ENCODE measurements at places on chromosomes 12 and 14.

- DNase-seq = no peak
Observed at GRCh38 chr12:100528471-100529127, 44.9 kb upstream of the GAS2L3 start.

DNA sequence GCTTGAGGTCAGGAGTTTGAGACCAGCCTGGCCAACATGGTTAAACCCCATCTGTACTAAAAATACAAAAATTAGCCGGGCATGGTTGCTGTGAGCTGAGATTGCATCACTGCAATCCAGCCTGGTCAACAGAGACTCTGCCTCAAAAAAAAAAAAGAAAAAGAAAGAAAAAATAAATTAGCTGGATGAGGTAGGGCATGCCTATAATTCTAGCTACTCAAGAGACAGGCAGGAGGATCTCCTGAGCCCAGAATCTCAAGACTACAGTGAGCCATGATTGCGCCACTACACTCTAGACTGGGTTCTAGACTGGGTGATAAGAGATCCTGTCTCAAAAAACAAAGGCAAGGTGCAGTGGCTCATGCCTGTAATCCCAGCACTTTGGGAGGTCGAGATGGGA lies 16.9 kb downstream of the PPP4R3A start:
- peak; percentile 18 for DNase-seq

DNA sequence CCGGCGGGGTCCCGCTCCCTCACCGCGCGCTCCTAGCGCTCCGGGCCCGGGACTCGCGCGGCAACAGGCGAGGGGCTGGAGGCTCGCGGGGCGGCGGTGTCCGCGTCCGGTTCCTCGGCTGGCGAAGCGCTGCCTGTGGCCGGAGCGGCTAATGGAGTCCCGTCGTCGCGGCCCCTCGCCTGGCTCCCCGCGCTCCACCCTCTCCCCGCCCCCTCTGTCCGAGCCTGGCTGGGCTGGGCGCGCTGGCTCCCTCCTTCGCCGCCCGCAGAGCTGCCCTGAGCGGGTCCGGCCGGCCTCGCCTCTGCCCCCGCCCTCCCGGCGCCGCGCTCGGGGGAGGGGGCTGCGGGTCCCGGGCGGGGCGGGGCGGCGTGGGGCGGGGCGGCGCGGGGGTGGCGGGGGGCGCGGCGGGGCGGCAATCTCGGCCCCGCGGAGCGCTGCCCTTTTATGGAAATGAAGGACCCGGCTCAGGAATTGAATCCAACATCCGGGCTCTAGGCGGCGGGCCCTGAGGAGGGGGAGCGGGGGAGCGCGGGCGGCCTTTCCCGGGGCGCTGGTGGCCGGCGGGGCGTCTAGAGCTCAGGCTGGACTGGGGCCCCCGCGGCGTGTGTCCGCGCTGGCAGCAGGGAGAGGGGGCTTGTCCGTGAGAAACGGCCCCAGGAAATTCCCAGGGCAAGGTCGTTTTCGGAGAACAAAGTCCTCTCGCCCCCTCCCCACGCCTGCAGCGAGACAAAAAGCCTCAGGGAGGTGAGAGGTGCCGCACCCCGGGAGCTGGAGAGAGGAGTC lies at the start of gene FERMT2:
FERMT2 (minus strand) TSS at position 153 of the 783 bp plus-strand sequence. CDS start 482 bp downstream, outside the sequence.
- DNase-seq = peak; percentile 94

DNA sequence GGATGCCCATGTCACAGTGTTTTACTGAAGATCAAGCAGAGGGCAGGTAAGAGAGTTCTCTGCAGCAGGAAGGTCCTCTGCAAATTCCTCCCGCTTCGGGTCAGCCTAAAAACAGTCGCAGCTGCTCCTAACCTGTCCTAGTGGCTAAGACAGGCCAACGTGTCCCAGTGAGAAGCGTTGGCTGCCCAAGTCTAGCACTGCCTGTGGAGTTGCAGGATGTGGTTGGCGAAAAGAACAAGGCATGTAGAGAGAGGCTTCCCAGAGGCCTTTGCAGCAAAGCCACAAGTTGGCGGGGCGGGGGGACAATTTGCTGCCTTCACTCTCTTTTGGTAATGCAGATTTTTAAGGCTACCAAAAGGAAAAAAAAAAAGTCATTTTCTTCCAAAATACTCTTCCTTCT lies 340.1 kb downstream of the BCL11B start:
- DNase-seq = no peak

DNA sequence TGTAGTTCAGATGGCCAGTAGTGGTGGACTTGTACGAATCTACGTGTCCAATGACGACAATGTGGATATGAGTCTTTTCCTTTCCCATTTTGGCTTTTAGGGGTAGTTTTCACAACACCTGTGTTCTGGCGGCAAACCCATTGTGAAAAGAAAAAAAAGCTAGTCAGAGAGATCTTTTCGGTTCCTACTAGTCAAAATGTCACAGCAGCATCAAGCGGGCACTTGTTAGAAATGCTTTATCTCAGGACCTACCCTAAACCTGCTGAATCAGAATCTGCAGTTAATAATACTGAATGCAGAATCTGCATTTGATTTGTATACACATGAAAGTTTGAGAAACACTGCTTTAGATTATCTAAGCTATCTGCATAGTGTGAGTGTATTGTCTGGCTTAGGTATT lies 18.3 kb downstream of the AEBP2 start:
- DNase-seq = no peak

- no peak for DNase-seq
Observed at GRCh38 chr12:122820838-122821271, 14.4 kb upstream of the HIP1R start.

GRCh38 chr12:131613678-131614077 lies 97.2 kb upstream of the SFSWAP start:
- DNase-seq = no peak

DNA sequence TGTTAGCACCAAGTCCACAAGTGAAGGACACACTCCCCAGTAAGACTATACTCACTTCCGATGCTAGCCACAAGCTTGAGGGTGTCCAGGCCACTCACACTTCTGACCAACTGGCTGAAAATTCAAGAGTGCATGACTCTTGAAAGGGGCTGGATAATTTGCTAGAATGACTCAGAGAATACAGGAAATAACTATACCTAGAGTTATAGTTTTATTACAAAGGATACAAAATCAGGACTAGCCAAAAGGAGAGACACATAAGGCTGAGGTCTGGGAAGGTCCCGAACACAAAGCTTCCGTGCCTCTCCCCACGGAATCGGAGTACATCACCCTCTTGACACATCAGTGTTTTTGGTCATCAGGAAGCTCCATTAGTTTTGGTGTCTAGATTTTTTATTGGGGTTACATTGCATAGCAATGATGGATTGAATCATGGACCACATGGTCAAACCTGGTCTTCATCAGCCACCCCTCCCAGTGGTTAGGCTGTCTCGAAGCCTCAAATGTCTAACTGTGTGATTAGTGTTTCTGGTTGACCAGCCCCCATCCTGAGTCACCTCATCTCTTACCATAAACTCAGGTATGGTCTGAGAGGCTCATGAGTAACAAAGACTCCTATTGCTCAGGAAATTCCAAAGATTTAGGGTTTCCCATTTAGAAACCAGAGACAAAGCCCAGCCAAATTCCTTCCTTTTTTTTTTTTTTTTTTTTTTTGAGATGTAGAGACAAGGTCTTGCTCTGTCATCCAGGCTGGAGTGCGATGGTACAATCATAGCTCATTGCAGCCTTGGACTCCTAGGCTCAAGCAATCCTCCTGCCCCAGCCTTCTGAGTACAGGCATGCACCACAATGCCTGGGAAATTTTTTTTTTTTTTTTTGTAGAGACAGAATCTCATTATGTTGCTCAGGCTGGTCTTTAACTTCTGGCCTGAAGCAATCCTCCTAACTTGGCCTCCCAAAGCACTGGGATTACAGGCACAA lies 472.0 kb upstream of the TBX3 start:
- DNase-seq = peak; percentile 81

- no peak for DNase-seq
Observed at GRCh38 chr12:68189821-68190242, 30.3 kb upstream of the IFNG start.

DNA sequence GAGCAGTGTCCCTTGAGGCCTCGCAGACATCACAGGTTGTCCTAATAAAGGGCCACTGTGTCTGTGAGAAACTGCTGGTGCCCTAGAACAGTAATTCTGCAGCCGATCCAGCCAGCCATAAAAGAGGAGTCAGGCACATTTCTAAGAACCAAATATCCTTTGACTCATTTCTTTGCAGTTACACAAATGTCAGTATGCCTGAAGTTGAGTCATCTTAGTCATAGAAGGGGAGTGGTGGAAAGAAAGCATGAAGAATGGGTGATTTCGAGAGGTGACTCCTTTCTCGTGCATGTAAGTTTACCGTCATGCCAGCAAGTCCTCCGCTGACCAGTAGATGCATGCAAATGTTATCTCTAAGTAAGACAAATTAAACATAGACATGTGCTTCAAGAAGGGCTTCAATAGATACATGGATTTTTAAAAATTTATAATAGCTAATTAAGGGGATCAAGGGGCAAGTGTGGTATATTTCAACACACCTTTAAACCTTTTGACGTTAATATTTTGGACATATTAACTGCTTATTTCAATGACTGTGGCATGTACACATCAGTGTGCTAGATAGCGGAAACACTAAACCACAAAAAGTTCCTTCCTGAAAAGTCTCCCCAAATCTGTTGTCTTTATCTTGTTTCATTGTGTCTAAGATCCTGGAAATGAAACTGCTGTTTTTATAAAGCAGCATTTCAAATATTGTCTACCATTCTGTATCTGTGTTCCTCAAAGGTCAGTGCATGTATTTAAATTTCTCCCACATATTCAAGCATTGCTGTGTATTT lies 497.4 kb downstream of the NPAS3 start:
- no peak for DNase-seq

DNA sequence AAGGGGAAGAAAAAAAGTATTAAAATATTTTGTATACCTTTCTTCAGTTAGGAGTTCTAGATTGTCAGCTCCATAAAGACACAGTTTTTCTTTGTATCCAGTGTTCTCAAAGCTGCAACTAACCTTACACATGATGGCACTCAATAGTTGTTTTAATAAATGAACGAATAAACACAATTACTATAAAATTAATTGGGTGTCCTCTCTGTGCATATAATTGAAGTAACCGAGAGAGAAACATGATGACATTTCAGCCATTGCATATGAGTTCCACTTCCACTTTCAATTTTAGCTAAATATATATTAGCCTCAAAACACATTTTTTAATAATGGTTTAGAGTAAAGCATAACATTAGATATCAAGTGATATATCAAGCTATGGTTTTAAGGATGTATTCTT lies 671.2 kb downstream of the LRFN5 start:
- DNase-seq = no peak

DNA sequence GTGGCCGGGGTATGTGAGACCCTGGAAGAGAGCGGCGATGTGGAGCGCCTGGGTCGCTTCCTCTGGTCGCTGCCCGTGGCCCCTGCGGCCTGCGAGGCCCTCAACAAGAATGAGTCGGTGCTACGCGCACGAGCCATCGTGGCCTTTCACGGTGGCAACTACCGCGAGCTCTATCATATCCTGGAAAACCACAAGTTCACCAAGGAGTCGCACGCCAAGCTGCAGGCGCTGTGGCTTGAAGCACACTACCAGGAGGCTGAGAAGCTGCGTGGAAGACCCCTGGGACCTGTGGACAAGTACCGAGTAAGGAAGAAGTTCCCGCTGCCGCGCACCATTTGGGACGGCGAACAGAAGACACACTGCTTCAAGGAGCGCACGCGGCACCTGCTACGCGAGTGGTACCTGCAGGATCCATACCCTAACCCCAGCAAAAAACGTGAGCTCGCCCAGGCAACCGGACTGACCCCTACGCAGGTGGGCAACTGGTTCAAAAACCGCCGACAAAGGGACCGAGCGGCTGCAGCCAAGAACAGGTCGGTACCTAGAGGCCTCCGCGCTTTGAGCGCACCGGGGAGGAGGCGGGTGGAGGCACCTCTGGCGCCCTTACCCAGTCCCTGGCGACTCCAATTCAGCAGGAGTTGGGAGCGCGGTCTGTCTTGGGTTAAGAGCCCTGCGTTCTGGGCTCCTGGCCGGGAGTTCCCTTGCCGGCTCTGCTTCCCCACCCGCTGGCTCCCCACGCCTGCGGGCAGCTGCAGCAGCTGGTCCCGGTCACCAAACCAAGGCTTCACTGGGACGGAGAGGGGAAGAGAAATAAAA lies 700 bp downstream of the SIX6 start:
- DNase-seq = peak; percentile 65

DNA sequence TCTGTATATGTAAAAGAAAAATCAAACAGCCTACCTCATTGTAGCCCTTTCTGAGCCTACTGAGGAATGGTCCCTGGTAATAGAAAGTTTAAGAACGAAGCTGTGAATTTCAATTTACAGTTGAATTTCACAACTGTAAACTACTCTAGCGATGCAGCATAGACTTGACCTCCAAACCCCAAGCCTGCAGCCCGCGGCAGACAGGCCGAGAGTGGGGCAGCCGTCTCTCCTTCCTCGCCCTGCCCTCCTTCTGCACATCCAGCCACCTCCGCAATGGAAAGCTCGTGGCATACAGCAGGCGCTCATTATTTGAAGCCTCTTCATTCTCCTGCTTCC lies 15.3 kb downstream of the RNASE2 start:
- DNase-seq = no peak

DNA sequence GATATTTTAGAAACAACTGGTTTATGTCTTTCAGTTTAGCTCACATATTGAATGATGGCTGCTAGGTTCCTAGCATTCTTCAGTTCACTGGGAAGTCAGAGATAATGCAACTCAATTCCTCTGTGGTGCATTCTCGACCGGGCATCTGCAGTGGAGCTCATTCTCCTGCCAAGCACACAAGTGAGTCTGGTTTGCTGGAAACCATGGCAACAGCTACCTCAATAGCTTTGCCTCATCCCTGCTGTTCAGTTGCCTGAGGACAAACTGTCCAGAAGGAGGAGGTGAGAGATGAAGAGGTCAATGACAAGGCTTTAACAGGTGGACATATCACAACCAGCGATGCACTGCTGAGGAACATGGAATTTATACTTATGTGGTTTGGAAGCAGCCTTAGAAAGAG lies 816.9 kb downstream of the AACS start:
- peak; percentile 40 for DNase-seq

DNA sequence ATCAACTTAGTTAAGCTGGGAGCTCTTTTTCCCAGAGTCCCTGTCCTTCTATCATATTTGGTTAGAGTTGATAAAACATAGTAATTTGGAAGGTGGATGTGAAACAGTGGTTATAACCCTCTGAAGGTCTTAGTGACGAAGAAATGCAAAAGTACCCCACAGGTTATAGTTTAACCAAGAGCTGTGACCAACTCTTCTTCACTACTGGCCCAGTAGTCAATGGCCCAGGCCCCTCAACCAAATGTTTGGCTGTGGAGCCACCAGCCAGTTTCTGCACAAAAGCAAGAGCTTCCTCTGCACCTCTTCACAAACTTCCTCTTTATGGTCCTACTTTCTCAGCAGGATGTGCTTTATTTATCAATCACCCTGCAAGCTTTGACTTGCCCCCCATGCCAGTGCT lies 132.6 kb downstream of the BMP4 start:
- no peak for DNase-seq

DNA sequence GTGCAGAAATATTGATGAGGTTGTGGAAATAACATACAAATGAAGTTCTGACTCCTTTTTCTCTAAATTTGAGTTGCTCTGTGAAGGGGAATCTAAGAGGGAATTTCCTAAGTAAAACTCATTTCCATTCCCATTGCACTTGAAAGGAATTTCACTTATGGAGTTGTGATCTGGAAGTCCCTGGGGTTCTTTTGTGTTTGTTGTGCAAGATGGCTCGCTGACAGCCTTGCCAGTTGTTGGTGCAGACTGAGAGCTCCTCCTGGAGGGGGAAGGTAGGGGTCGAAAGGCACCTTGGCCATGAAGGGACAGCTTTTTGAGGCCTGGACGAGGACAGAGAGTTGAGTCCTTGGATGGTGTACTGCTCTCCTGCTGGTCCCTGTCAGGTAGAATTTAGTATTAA lies 72.0 kb downstream of the C12orf56 start:
- DNase-seq = peak; percentile 88

- DNase-seq = no peak
Observed at GRCh38 chr12:92393504-92393903, 247.9 kb upstream of the BTG1 start.
